Progenitor cell of endocrine pancreas (in vitro differentiated cells): ENCODE measurements at places on chromosomes 7 and 10.

- DNase-seq = no peak
These were observed 17.8 kb downstream of the CELF2 start for GRCh38 chr10:11035301-11035991.

- no peak for DNase-seq
These were observed 204.4 kb downstream of the OTUD1 start for GRCh38 chr10:23643111-23643780.

DNA sequence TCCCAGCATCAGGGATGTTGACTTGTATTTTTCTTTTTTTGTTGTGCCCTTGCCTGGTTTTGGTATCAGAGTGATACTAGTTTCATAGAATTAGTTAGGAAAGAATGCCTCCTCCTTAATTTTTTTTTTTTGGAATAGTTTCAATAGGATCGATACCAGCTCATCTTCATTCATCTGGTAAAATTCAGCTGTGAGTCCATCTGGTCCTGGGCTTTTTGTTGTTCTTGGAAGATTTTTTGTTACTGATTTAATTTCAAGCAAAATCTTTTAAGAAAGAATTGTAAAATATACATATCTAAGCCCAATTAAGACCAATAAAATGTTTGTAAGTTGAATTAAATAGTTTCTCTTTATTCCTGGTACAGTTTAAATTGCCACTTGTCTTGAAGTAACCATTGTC lies 1159.5 kb downstream of the CNTNAP2 start:
- no peak for DNase-seq

DNA sequence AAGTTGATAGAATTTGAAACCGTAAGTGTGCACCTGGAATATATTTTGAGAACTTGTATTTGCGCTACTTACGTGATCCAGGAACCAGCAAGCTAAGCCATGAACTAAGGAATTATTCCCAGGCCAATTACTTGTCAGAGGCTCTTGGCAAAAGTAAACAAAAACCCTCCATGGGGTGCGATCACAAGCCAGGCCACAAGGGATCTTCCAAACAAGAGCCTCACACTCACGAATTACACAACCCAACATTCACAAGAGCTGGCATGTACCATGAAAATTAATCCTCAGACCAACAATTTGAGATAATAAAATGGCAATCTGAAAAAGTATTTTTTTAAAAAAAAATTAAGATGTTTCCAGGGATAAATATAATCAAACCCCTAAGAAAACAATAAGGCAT lies 467.0 kb upstream of the AKR1E2 start:
- no peak for DNase-seq

- no peak for DNase-seq
These were observed 379.1 kb upstream of the GALNT17 start for GRCh38 chr7:70752794-70753241.

DNA sequence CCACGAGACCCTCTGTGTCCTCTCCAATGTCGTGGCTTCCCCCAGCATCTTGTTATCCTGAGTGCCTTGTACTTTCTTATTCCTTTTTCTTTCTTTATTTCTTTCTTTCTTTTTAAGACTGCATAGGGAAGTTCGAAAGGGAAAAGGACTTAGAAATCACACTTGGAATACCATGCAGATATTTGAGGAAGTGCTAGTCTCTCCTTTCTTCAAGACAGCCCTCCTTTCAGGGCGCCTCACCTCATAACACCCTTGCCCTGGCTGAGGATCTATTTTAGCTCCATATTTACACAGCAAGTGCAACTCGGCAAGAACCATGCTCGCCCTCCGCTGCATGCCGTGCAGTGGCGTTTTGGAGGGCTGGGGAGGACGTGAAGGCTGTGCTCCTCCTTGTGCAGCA lies 232.3 kb upstream of the GLI3 start:
- DNase-seq = no peak

DNA sequence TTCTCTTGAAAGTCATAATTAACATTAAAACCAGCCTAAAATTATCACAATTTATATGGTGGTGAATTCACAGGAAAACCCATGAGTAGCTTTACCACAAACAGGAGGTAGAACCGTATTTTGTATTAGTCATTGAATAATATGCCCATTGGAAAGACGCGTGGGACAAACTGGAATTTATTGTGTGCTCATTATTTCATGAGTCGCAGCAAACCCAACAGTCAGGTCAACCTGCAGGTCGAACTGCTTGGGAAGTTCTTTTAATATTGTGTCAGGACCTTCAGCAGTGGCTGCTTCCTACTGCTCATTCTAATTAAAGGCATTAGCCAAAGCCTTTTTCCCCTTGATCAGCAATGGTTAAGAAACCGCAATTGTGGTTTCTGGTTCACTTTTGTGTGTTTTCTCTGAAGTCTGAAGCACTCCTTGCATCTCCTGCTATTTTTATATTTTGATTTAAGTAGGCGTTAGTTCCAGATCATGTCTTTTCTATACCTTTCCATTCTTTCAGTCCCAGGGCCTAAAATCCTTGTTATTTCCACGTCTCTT lies 100.1 kb downstream of the RAB11FIP2 start:
- no peak for DNase-seq

- no peak for DNase-seq
These were observed 261.8 kb downstream of the GATA3 start for GRCh38 chr10:8316284-8316683.

DNA sequence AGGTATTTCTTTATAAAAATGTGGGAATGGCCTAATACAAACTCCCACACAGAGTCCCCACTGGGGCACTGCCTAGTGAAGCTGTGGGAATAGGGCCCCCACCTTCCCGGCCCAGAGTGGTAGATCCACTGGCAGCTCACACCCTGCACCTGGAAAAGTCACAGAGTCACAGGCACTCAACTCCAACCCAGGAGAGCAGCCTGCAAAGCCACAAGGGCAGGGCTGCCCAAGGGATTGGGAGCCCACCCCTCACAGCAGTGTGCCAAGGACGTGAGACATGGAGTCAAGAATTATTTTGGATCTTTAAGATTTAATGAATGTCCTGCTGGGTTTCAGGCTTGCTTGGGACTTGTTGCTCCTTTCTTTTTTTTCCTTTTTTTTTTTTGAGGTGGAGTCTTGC lies 5.3 kb upstream of the DNAJC12 start:
- no peak for DNase-seq

GRCh38 chr7:157576415-157576814 lies 239.6 kb downstream of the DNAJB6 start:
- no peak for DNase-seq

- DNase-seq = no peak
These were observed 220.0 kb downstream of the FAM107B start for GRCh38 chr10:14554491-14555205.

DNA sequence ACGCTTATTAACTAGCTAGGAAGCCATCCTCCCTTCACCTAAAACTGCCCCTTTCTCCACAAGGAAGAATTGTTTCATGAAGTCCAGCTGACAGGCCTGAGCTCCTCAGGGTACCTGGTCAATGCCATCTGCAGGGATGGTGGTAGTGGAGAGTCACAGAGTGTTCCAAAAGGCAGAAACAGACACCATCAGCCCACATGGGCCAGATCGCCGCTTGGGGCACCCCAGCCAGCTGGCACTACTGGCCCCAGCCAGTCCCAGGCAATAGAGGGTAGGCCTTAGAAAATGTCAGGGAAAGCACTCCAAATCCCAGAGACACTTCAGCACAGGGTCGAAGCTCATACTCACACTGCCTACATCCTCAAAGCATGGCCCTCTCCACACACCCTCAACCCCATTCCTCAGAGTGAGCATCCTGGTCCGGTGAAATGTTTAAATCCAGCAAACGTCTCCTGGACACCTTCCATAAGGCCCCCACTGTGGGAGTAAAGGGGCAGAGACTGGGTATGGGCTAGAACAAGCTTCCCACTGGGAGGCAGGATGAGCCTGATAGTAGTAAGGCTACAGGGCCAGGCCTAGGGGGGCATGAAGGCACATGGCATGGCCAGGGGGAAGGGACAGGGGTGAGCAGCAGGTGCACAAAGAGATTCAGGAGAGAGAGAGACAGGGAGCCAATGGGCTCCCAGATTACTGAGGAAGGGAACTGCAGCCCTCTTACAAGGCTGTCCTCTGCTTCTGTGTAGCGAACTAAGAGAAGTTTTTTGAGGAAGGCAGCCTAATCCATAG lies 1.9 kb downstream of the LRRC20 start:
- DNase-seq = no peak

DNA sequence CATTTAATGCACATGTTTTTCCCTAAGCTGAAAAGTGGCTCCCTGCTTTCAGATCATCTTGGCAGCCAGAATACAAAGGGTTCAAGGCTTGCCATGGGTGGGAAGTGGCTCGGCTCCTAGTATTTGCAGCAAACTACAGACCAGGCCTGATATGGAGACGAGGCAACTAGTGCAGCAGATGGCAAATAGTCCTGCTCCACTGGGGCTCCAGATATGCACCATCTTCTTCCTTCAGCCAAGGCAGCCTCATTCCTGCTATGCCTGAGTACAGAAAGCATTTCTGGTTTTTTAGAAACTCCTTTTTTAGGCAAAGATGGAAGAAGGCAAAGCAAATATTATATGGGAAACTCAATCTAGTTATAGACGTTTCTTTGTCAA lies 23.9 kb downstream of the LRRC4 start:
- DNase-seq = no peak

- no peak for DNase-seq
These were observed 3.0 kb upstream of the BUB3 start for GRCh38 chr10:123150986-123151736.

- DNase-seq = no peak
These were observed 253.7 kb downstream of the DNAJB6 start for GRCh38 chr7:157590526-157590925.

GRCh38 chr10:95447685-95448084 lies 113.5 kb downstream of the SORBS1 start:
- no peak for DNase-seq

DNA sequence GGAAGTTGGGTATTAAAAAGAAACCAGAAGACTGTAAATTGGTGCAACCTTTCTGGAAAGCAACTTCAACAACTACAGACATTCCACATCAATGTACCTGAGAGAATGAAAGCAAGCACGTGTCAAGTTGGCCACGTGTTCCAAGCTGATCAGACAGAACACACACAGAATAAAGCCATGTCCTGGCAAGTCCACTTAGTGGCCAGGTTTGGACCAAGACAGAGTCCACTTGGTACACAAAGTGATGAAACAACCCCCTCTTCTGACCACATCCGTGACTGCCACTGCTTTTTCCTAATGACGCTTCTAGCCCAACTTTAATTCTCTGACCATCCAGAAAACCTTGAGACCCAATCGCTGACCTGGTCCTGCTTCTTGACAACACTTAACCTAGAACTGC lies 109.4 kb downstream of the ABLIM1 start:
- no peak for DNase-seq

DNA sequence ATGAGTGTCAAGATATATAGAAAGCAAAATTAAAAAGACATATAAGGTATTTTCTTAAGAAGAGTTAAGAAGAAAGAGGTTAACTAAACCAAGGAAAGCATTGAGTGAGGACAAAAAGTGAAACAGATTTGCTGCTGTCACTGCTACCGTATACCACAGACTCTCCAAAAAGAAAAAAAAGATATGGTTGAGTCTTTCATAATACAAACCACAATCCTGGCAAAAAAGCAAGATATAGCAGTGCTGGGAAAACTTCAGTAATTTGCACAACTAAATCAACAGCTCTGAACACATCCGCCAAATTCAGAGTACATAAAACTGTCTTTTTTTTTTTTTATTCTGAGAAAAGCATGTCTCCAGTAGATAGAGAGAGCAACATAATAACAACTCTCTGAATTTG lies 114.7 kb downstream of the ETV1 start:
- DNase-seq = no peak

DNA sequence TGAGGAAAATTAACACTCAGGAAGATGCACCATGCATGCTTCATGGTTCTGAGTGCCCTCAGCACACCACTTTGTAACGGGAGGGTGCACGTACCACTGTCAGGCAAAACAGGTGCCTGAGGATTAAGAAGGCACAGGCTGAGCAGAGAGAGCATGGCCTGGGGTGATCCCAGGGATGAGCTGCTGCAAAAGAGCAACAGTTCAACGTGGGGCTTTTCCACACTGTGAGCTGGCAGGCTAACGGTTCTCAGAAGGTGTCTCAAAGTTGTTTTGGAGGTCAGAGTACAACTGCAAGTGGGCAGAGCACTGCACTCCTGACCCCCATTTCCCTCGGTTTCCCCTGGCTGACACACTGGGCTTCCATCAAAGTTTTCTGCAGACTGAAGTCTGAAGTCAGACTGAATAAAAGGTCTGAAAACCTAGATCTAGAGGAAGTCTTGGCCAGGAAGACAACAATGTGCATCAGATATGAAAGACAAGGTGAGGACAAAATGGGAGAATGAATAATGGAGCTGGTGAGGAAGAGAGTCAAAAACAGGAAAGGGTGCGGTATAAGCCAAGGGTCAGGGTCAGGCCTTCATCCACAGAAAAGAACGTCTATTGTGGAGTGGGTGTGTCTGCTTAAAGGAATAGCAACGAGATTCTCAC lies 20.5 kb downstream of the ZNF438 start:
- no peak for DNase-seq

DNA sequence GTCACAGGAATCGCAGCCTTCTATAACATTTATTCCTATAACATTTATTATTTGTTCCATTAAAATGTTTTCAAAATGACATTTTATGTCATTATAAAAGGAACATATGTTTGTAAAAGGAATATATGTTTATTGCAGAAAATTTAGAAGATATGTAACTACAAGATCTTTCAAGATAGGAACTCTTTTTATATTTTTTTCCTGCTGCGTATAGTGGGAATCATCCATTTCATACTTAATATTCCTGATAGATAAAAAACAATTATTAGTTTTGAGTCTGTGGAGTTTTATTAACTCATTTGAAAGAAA lies 55.6 kb downstream of the CCNY start:
- no peak for DNase-seq

GRCh38 chr7:112798274-112799159 lies 8.3 kb upstream of the TMEM168 start:
- no peak for DNase-seq

GRCh38 chr10:115933098-115933497 lies 339.9 kb downstream of the GFRA1 start:
- DNase-seq = no peak

- DNase-seq = no peak
These were observed 354.7 kb upstream of the PHF14 start for GRCh38 chr7:10618953-10619352.

DNA sequence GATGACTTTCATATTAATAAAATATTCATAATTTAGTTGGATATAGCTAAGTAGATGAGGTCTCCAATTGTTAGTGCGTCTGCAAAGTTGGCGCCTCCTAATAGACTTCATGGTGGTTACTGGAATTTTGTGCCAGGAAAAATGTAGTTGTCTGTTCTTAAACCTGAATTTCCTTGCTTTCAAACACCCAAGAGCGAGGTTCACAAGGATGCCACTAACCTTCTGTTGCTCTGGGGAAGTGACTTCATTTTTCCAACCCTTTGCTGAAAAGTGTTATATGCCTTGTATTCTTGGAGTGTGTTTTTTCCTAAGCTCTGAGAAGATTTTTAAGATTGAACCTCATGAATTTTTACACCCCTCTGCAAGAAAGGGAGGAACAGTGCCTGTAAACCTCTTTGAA lies 98.9 kb upstream of the GLCCI1 start:
- DNase-seq = no peak

DNA sequence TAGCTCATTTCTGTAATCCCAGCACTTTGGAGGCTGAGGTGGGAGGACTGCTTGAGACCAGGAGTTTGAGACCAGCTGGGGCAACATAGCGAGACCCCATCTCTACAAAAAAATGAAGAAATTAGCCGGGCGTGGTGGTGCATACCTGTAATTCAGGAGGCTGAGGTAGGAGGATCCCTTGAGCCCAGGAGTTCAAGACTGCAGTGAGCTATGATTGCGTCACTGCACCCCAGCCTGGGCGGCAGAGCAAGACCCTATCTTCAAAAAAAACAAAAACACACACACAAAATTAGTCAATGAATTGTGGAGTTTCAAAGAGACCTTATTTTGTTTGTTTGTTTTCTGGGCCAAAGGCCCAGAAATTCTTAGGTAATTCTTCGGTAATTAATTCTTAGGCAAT lies 110.0 kb downstream of the CUX1 start:
- DNase-seq = no peak
